Breast epithelium (tissue), 4 donors: ENCODE measurements at places on chromosomes 11 and 22. TPM values are rescaled to one million over a fixed set of nuclear protein-coding genes. Genes with fewer than 3 reads are reported as not detected.
A peak's percentile ranks its signal among the peaks of the same experiment; 100 is the strongest.

DNA sequence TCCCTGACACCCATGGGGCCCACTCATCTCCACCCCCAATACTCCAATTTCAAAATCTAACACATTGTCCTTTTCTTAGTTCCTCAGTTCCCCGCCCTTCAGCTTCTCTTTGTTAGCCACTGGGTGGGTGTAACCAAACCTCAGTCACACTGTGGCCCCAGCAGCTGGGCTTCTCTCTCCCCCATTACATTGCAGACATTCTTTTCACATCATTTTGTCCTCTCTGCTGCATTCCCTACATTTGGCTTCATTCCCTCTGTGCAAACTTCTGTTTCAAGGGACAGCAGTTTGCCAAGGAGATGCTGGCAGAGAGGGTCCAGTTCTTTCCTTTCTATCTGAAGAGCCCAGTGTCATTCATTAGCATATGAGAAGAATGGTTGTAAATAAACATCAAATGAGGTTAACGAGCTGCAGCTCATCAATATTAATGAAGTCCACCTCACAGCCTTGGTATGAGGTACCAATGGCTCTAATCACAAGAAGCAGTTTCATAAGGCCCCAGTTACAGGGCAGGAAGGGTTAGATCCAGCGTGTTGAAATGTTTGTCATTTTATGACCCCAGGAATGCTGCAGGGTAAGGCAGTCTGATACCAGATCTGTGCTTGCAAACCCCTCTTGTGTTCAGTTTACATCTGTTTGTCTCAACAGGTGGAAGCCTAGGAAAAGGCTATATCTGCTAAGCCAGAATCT lies 72.3 kb downstream of the ARFGAP2 start:
- DNase-seq: no peak

DNA sequence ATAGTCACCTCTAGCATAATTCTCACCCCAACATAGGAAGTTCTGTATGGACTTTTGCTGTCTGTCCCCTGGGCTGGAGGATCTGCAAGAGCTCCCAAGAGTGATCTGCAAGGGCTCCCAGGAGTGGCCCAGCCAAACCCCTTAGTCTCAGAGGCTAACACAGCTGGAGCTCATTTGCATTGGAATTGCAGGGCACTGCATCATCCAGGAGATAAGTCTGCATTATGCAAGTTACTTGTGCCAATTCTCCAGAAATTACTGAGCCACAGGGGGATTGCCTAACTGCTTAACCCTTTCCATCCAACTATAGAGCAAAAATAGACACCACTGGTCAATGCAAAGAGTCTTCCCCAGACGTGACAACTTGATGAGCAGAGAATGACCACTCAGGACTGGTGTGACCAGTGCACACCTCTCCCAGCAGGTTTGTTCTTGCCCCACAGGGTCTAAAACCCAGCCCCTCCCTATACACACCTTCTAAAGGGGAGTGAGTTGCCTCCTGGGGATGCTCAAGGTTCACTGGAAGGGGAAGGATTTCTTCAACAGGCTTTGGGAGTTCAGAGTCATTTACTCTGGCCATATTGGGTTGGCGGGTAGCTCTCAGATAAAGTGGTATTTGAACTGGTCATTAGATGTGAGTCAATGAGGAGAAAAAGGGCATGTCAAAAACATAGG lies 38.4 kb downstream of the POU2AF3 start:
- no peak for DNase-seq

The SPDYC gene
- total RNA-seq: not detected

GRCh38 chr11:7899418-7899817 lies 31.6 kb downstream of the OR10A6 start:
- DNase-seq: no peak

DNA sequence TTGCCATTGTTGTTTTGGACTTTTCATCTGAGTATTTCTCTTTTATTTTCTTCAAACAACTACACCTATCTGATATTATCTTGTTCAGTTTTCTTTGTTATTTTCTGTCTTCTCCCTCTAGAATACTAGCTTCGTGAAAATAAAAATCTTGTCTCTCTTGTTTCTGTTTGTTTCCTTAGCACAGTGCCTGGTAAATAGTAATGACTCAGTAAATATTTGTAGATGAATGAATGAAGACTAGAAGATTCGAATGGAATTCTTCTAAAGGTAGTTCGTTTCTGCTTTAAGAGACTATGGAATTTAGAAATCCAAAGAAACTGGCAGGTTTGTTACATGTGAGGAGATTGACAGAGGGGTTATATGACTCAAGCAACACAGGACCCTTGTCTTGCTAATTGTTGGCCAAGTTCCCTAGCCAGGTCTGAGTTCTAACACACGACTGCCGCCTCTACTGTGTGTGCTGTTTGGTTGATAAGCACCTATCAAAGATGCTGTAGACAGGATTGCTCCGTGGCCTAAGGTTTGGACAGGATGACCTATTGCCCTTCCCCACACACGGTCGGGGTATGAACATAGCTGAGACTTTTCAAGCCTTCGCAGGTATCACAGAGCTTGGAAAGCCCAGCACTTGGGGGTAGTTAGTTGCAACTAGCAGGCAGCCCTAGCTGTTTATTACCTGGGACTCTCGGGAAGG lies 831 bp upstream of the TMEM135 start:
- DNase-seq: no peak

The OR56A1 gene
- total RNA-seq: not detected

The DNHD1 gene
- 12.3 TPM for total RNA-seq

The SCUBE1 gene
- 0.98 TPM for total RNA-seq

DNA sequence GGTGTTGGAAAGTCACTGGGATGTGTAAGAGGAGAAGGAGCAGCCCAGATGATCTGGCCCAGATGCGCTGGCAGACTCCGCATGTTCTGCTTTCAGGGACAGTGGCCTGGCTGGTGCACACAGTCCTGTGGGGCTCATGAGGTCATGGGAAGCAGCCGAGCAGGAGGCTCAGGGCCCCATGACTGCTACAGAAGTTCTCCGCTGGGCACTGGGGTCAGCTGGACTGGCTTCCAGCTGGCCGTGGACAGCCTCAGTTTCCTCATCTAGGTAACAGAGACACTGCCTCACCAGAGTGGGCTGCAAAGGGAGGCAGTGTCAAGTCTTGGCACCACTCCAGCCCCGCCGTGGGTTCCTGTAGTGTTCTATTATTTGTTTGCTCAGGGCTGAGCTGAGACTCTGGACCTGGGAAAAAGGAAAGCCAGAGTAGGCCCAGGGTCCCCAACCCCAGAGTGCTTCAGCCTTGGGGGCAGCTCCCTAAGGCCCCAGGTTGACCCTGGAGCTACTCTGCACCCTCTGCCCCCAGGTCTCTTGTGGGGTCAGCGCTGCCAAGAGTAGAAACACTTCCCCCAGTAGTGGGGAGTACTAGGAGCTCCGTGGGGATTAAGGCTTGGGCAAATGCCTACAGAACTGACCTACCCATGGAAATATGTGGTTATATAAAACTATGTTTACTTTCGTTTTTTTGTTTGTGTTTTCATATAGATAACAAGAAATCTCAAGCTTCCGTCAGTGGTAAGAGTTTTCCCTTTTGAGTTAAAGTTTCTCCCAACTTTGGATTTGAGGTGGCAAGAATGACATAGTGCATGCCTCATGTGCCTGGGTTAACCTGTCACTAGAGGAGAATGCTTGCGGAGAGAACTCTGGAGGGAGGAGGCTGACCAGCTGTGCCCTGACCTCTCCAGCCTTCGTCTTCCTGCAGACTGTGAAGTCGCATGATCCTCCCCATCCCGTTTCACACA lies 45.3 kb downstream of the MED15 start:
- DNase-seq: peak; percentile 40

DNA sequence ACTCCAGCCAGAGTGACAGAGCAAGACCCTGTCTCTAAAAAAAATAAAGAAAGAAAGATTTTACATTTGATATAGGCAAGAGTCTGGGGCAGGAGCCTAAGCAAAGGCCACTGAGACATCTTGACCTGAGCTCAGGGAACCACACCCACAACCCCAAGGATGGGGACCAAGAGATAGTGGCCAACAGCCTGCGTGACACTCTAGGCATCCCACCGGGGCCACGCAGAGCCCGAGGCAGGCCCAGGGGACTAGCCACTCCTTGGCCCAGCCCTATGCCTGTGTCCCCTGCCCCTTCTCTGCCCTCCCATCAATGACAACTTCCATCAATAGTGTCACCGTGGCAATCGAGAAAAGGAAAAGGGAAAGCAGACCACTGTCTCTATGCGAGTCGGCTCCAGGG lies 41.1 kb downstream of the MN1 start:
- no peak for DNase-seq

The PNPLA5 gene
- not detected for total RNA-seq

- no peak for DNase-seq
Observed at GRCh38 chr11:95152876-95153856, 63.5 kb downstream of the ENDOD1 start.

The BAIAP2L2 gene
- total RNA-seq: 1.3 TPM

- DNase-seq: no peak
Observed at GRCh38 chr11:40393511-40393910, 1065.9 kb downstream of the LRRC4C start.

- peak; percentile 39 for DNase-seq
Observed at GRCh38 chr22:46056546-46057245, 79.7 kb upstream of the WNT7B start.

GRCh38 chr11:68956142-68956541 lies 24.6 kb downstream of the MRGPRD start:
- no peak for DNase-seq
